Right lobe of liver (tissue), 6 donors: ENCODE measurements at places on chromosomes 3 and 15. TPM values are rescaled to one million over a fixed set of nuclear protein-coding genes. Genes with fewer than 3 reads are reported as not detected.

Gene TMEM40
- 0.51 TPM for total RNA-seq

Gene TEX9
- 0.31 TPM for total RNA-seq

Gene MEF2A
- 20.1 TPM for total RNA-seq

DNA sequence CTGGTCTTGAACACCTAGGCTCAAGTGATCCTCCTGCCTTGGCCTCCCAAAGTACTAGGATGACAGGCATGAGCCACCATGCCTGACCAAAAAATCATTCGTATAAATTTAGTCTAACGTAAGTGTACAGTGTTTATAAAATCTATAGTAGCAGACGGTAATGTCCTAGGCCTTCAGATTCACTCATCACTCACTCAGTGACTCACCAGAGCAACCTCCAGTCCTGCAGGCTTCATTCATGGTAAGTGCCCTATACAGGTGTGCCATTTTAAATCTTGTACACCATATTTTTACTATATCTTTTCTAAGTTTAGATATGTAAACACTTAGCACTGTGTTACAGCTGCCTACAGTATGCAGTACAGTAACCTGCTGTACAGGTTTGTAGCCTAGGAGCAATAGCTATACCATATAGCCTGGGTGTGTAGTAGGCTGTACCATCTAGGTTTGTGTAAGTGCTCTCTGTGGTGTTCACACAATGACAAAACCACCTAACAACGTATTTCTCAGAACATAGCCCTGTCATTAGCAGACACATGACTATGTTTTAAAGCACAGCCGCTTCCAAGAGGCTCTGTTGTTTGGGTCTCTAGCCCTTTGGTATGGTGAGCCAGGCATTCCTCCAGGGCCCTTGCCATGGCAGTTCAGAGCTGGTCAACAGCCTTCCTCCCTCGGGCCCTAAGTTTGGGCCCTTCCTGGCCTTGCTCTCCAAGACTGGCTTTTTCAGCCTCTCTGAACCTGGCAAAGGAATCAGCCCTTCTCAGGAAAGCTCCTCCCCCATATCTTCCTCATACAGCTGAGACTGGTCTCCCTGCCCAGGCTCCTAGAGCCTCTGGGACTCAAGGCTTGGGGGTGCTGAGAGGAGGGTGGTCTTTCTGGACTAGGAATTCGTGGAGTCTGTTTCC is 1.9 kb upstream of the CCDC9B start:
- H3K36me3 ChIP-seq, result no peaks in the 10 kb centered on the region
- no peak overlapping the region for H3K4me3 ChIP-seq
- no peaks in the 10 kb centered on the region for H3K27me3 ChIP-seq
- DNase-seq, result no peak

DNA sequence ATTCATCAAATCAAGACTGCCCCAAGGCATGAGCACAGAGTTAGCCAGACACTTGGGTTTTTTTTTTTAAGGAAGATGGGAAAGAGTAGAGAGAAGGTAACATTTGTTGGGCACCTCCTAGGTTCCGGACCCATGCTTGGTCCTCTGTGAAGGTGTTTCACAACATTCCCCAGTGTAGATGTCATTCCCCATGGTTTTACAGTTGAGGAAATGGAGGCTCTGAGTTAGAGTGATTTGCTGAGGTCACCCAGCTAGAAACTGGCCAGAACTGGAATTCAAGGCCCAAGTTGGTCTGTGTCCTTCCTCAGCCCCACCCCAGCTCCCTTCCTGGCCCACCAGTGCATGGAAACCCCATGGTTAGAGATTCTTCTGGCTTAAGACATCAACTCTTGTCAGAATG is 19.9 kb downstream of the WNT7A start:
- no peak for DNase-seq
- H3K4me1 ChIP-seq, result no peaks in the 10 kb centered on the region
- no peaks in the 10 kb centered on the region for H3K36me3 ChIP-seq
- H3K27me3 ChIP-seq, result no peaks in the 10 kb centered on the region
- H3K27ac ChIP-seq, result no peak overlapping the region
- H3K4me3 ChIP-seq, result no peak overlapping the region
